HCT116 (cell line): ENCODE measurements at places on chromosomes 2 and 18.

GRCh38 chr2:184683911-184684310, 85.6 kb downstream of the ZNF804A start:
- no peak for DNase-seq

GRCh38 chr2:69113627-69114026, 100.6 kb downstream of the ANTXR1 start:
- no peak for DNase-seq

- no peak for DNase-seq
Observed at GRCh38 chr2:88179228-88179679, 9.1 kb downstream of the THNSL2 start.

DNA sequence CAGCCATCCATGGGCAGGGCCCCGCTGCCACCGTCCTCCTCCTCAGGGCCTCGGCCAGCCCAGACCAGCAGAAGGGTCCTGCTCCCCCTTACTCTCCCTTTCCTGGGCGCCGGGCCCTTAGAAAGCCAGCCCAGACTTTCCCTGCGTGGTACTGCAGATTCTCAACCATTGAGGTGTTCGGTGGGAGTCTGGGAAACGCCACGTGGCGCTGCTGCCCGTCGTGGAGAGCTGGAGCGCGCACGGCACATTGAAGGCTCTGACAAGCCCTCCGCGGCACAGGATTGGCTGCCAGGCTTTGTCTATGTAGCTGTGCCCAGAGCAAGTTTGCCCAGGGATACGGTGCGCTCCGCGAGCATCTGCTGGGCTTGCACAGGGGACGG, 10.4 kb upstream of the KLHL30 start:
- DNase-seq = no peak

DNA sequence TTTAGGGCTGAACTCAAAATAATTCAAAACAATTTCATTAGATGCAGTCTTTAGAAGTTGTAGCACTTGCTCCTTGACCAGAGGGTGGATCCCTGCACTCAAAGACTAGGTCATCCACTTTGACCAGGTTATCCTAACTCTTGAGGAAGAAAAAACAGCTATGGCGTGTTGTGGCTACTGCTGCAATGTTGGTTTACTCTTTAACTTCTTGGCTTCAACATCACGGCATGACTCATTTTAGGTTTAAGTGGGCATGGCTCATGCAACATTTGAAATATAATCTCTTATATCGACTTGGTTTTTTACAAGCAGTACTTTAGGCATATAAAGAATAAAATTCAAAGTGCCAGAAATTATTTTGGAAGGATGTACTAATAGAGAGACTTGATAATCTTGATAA, 35.4 kb downstream of the ANKRD29 start:
- peak; percentile 64 for DNase-seq

- DNase-seq = no peak
Observed at GRCh38 chr2:72191441-72191840, 43.8 kb upstream of the CYP26B1 start.

- DNase-seq = no peak
Observed at GRCh38 chr2:95018861-95019550, 6.5 kb upstream of the MAL start.
